ENCODE measurements at places on chromosomes 1 and 21.

DNA sequence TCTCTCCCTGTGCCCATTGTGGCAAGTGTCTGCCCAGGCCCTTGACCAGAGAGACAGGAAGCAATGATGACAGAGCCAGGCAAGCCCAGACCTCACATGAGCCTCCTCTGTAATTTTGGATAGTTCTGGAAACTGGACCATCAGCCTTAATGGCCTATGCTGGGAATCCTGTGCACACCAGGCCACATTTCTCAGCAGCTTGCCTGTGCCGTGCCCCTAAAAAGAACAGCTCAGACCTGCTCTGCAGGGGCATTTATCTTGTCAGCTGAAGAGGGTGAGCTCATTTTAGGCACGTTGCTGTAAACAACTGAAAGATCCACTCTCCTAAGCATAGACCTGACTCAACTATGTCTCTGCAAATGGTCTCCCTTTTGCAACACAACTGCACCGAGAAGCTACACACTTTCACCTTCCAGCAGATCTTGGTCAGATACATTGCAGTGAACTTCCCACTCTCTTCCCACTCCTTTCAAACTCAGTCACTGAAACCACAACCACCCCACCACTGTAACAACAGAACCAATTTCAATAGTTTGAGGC lies 53.5 kb upstream of the BACH1 start:
- DNase-seq: no peak

- DNase-seq: no peak
Observed at GRCh38 chr21:15192243-15192642, 127.4 kb upstream of the NRIP1 start.

DNA sequence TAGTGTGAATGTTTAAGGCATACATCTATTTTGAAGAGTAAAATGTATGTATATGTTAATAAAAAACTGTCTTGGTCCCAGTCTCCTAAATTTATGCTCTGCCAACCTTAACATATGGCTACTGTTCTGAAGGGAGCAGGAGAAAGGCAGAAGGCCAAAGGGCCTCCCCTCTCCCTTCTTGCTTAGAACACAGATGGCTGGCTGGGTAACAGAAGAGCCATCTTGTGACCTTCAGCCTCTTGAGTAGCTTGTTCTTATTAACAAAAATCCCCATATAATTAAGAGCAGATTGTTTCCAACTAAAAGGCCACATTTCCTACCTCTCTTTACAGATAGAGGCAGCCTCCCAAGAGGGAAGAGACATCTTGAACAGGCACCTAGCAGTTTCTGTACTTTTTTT lies 36.1 kb downstream of the EPB41 start:
- no peak for DNase-seq

DNA sequence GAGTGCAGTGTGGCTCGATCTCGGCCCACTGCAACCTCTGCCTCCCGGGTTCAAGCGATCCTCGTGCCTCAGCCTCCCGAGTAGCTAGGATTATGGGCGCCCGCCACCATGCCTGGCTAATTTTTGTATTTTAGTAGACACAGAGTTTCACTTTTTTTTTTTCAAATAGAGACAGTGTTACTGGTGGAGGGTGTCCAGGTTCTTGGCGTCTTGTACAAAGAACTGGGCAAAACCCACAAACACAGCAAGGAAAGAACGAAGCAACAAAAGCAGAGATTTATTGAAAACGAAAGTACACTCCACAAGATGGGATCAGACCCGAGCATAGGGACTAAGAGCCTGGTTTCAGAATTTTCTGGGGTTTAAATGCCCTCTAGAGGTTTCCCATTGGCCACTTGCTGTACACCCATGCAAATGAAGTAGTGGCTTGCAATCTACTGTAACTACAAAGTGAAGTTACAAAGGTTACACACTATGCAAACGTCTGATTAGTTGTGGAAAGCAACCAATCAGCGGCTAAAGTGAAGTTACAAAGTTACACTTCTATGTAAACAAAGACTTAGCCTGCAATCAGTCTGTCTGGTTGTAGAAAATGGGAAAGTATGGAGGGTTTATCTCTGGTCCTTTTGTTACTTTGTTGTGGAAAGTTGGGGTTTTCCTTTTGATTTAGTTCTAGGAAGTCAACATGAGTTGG lies 199.1 kb downstream of the DYRK1A start:
- DNase-seq: no peak

DNA sequence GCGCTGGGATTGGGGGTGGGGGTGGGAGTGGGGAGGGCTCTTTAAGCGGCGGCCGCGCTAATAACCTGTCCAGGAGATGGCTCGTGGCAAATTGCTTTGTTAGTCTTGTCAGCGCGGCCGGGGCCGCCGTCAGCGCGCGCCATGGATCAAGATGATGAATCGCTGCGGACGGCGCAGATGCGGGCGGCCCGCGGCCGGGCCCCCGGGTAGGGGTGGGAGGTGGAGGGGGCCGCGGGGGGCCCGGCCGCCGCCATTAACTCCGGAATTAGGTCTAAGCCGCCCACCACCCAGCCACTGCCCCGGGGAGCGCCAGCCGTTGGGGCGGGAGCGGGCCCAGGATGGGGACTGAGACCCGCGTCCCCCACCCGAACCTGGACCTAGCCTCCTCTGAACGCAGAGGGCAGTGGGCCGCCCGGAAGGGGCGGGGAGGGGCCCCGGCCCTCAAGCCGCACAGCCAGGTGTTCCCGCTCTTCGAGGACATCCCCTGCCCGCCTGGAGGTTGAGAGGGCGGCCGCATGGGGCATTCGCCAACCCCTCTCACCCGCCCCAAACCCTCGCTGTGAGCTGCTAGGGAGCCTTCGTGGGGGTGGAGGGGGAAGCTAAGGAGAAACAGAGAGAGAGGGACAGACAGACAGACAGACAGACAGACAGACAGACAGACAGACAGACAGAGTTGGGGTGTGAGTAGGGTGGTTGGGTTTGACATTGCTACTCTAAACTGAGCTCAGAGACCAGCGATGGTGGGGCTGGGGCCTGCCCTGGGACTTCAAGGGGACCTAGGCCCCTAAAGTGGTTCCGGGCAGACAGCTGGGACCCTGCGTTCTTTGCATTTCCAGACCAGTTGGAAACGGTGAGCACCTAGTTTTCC lies 3.8 kb upstream of the DMBX1 start:
- DNase-seq: no peak
